Fibroblast of the aortic adventitia (primary cell): ENCODE measurements at places on chromosomes 2 and 18. TPM values are rescaled to one million over a fixed set of nuclear protein-coding genes. Genes with fewer than 3 reads are reported as not detected.

C1GALT1C1L gene
- 0.16 and 0.36 TPM in 2 replicates for total RNA-seq

KDM3A gene
- total RNA-seq, result 28.9 and 52.5 TPM in 2 replicates

BMP10 gene
- not detected in 2 replicates for total RNA-seq

SOX11 gene
- 0.54 TPM in 1 of 2 replicates, not detected in the other for total RNA-seq

STAT4 gene
- 0.54 and 0.98 TPM in 2 replicates for total RNA-seq

TFPI gene
- total RNA-seq, result 72.5 and 596 TPM in 2 replicates
